ENCODE measurements at places on chromosomes 4 and X. TPM values are rescaled to one million over a fixed set of nuclear protein-coding genes. Genes with fewer than 3 reads are reported as not detected.

The PNMA6A gene
- 7.5 TPM for polyA plus RNA-seq

DNA sequence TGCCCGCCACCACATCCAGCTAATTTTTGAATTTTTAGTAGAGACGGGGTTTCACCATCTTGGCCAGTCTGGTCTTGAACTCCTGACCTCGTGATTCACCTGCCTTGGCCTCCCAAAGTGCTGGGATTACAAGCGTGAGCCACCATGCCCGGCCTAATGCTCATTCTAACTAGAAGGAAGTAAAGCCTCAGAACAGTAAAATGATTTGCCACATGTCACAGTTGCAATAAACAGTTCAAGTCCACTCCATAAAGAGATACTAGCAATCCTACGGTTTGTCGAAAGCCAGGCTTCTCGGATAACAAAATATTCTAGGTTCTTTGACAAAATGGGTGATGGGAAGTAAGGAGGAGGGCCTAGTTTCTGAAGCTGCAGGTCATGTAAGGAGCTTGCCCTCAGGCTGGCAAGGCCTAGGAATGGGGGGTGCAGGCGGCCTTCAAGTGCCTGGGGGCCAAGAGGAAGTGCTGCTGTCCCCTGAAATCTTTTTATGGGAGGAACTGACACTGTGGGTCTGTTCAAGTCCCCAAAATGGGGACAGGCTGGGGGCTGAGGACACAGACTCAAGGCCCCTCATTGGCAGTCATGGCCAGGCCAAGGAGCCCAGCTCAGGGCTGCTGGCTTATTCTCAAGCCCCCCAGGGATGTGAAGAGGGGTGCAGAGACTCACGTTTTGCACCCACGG lies 31.8 kb upstream of the ACSL1 start:
- no peak for DNase-seq

The PCDH11X gene
- polyA plus RNA-seq: 0.01 TPM

The CSAG2 gene
- polyA plus RNA-seq: not detected

DNA sequence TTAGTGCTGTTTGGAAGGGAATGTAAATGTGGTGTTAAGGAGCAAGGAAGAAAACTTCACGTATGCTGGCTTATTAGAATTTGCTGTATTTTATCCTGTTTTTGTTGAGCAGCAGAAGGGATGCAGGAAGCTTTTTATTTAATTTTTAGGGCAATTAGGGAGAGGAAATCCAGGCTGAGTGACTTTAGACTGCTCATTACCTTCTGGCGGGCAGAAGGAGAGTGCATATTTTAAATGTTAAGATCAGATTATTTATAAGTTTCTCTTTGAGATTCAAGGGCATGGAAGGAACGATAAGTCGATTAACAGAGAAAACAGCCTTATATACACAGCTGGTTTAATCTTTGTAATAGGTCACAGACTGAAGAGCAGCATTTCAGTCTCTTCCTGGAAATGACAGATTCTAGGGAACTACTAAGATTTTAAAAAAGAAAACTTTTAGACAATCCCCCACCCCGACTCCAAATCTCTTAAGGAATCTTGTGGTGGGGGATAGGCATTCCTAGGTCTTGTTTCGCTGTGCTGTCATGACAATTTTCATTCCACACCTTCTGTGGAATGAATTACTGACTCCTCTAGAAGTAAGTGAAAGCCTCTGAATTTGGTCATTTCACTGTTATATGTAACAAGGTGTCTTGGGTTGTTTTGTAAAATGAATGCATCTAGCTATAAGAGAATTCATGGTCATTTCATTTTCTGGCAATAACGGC lies 402.5 kb downstream of the RAPGEF2 start:
- DNase-seq: no peak

The GLRB gene
- 0.24 TPM for polyA plus RNA-seq
